Omental fat pad (tissue), 4 donors: ENCODE measurements at places on chromosomes 4 and X.

DNA sequence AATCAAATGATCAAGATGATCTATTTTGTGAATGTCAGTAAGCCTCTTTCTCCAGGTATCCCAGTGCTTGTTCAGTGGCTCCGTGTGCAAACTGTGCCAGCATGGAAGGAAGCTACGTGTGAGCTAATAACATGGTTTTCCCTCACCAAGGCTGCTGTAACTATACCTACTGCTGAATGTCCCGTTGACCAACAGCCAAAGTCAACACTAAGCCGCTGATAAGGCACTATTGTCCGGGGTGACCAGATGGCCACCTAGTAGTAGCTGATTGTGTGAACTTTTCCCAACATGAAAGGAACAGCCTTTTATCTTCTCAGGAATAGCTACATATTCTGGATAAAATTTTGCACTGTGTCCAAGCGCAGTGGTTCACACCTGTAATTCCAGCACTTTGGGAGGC, 58.0 kb upstream of the ABCG2 start:
- DNase-seq = no peak

GRCh38 chrX:150649096-150649870, 43.9 kb upstream of the MTMR1 start:
- DNase-seq = no peak

- DNase-seq = no peak
Observed at GRCh38 chr4:78707793-78708192, 68.4 kb upstream of the BMP2K start.

DNA sequence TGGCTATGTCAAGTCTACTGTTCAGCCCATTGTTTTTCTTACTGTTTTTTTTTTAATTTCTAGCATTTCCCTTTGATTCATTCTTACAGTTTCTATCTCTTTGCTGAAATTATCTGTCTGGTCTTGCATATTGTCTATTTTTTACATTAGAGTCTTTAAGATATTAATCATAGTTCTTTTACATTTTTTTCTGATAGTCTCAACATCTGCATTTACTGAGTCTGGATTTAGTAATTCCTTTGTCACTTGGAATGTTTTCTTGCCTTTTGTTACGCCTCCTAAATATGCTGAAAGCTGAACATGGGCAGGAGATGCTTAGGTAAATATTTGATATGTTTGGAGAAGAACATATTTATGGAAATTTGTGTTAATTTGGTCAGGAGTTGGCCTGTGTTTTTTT, 10.4 kb downstream of the JADE3 start:
- DNase-seq = no peak

DNA sequence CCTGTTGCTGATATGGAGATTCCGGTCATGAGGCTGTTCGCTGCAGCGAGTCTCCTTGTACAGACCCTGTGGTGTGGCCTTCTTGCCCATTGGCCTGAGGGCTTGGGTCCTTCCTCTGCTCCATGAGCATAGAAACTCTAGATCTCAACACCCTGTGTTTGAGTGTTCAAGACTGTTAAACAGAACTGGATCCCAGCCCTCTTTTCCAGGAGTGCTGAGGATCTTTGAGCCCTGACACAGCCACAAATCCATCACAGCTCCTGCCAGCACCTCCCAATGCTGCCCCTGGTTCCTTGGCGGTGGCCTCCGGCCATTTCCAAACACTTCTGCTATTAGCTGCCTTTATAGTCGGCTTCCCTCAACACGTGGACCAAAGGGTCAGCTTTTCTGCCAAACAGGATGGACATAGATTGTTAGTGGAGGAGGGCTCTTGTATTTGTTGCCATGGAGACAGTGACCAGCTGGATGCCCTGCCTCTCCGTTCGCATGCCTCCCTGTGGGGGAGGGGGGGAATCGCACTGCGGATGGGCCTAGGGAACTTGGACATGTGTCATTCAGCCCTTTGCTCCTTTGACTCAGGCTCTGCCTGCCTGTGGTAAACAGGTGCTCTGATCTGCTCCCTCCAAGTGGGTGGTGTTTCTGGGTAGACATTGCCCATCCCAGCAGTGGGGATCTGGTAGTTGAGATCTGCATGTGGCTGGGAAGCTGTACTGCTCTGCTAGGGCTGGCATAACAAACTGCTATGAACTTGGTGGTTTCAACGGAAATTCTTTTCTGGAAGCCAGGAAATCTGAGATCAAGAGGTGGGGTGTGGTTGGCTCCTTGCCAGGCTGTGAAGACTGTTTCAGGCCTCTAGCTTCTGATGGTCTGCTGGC, 6.9 kb upstream of the WDR1 start:
- DNase-seq = no peak
